ENCODE measurements at places on chromosomes 5 and 9. TPM values are rescaled to one million over a fixed set of nuclear protein-coding genes. Genes with fewer than 3 reads are reported as not detected.

The FBP2 gene
- total RNA-seq, result not detected

The SLC45A2 gene
- total RNA-seq, result not detected

The ROR2 gene
- total RNA-seq, result 65.1 TPM

The SHB gene
- total RNA-seq, result 8.2 TPM

The MZB1 gene
- total RNA-seq, result not detected

The CARTPT gene
- total RNA-seq, result not detected

The NME5 gene
- total RNA-seq, result 2.6 TPM

The AFAP1L1 gene
- 33.6 TPM for total RNA-seq

The BAAT gene
- 0.06 TPM for total RNA-seq

The FOXD4 gene
- total RNA-seq, result 0.12 TPM

The HIGD2A gene
- total RNA-seq, result 70.5 TPM

The RAI14 gene
- 24.1 TPM for total RNA-seq

The CSNK1G3 gene
- 51.2 TPM for total RNA-seq

The TLR4 gene
- total RNA-seq, result 21.0 TPM

The FPGS gene
- 35.1 TPM for total RNA-seq

The DBN1 gene
- 86.3 TPM for total RNA-seq

The ZDHHC11B gene
- total RNA-seq, result 0.31 TPM

The FOXD4L4 gene
- total RNA-seq, result not detected

The ZMYND19 gene
- total RNA-seq, result 13.0 TPM

The OTULINL gene
- total RNA-seq, result 0.06 TPM

The NMUR2 gene
- not detected for total RNA-seq

The GRXCR2 gene
- total RNA-seq, result not detected

The IL3 gene
- total RNA-seq, result not detected

The PPP3R2 gene
- total RNA-seq, result not detected

The ENHO gene
- total RNA-seq, result not detected

The WNT8A gene
- not detected for total RNA-seq

The GAS1 gene
- total RNA-seq, result 198 TPM

The SOX30 gene
- not detected for total RNA-seq

The IRGM gene
- total RNA-seq, result not detected

The ZNF483 gene
- total RNA-seq, result 0.68 TPM

The PIP5K1B gene
- total RNA-seq, result not detected

The CDHR2 gene
- not detected for total RNA-seq

The FAM53C gene
- total RNA-seq, result 27.2 TPM

The INSL4 gene
- not detected for total RNA-seq

The ARHGAP26 gene
- total RNA-seq, result 4.4 TPM

The TIMD4 gene
- not detected for total RNA-seq

The SVEP1 gene
- 157 TPM for total RNA-seq

The ECSCR gene
- total RNA-seq, result 2.1 TPM

The BARX1 gene
- total RNA-seq, result not detected

The PHF24 gene
- total RNA-seq, result 0.06 TPM

The IL5 gene
- total RNA-seq, result not detected

The PRR16 gene
- 29.0 TPM for total RNA-seq

Data from cardiac ventricle fibroblast (primary cell).